Stimulated activated CD8-positive, alpha-beta memory T cell treated with anti-CD3 and anti-CD28 coated beads, Interleukin-12 subunit alpha, Interleukin-12 subunit beta, amount 100 ng/mL, for 1 hour (primary cell): ENCODE measurements at places on chromosomes 16 and 17.

DNA sequence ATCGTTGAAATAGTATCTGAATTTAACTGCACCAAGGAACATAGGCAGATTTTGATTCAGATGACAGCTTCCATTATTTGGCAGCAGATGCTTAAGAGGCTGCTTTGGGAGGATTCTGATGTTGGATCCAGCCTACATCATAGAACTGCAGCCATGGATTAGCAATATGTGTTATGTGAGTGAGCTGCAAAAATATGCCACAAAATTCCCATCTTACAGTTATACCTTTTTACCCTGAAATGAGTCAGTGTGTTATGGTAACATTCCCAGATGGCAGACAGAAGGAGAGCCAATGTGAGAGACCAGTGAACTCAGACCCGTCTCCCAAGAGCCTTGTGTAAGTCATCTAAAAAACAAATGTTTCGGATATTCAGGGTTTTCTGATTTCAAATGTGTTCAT, 206.1 kb downstream of the CDH13 start:
- DNase-seq: no peak

- DNase-seq: no peak
Observed at GRCh38 chr17:73293480-73293911, 18.3 kb downstream of the CDC42EP4 start.

GRCh38 chr17:80002690-80003490, 32.8 kb downstream of the TBC1D16 start:
- DNase-seq: no peak

DNA sequence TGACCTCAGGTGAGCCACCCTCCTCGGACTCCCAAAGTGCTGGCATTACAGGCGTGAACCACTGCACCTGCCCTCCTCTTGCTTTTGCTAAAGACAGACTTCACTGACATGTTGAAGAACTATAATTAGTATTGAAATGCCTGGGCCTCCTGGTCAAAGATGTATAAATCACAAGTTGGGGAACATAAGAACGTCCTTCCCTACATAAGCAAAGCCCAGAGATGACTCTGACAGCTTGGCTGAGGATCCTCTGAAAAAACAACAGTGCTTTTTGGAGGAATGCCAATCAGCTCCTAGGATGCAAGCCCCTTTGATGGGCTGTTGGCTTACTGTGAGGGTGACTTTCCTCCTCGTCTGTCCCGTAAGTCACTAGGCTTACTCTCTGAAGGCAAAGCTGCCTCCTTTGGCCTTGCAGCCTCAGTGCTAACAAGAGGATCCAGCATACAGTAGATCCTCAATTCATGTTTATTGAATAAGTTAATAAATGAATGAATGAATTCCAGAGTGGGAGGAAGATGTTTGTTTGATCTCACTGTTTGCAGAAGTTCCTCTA, 6.3 kb downstream of the APOH start:
- DNase-seq: no peak

GRCh38 chr16:18959031-18959505, 24.7 kb upstream of the TMC7 start:
- no peak for DNase-seq

GRCh38 chr17:7631398-7632380, 1.8 kb downstream of the SHBG start:
- no peak for DNase-seq

GRCh38 chr16:87895641-87896141, 26.4 kb upstream of the SLC7A5 start:
- peak; percentile 51 for DNase-seq

GRCh38 chr17:39547713-39548478, 59.8 kb downstream of the NEUROD2 start:
- peak; percentile 69 for DNase-seq

DNA sequence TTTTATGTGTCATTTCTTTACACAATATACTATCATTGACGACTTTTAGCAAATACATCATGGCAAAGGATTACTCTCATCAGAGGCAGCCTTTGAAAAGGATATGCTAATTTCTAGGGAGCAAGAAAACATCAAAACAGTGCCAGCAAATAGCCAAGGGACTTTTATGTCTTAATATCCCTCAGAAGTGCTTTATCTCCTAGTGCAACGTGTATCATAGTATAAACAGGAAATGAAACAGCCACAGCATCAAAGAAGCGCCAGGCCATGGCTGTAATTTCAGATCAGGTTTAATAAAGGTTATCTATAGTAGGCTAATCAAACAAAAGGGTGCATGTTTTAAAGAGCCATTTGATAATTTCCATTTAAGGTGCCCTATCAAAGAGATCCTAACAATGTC, 159.9 kb downstream of the AXIN2 start:
- DNase-seq: no peak

GRCh38 chr17:60170835-60171752, 21.3 kb downstream of the CA4 start:
- DNase-seq: no peak

- DNase-seq: no peak
Observed at GRCh38 chr16:62562121-62562520, 525.9 kb upstream of the CDH8 start.

DNA sequence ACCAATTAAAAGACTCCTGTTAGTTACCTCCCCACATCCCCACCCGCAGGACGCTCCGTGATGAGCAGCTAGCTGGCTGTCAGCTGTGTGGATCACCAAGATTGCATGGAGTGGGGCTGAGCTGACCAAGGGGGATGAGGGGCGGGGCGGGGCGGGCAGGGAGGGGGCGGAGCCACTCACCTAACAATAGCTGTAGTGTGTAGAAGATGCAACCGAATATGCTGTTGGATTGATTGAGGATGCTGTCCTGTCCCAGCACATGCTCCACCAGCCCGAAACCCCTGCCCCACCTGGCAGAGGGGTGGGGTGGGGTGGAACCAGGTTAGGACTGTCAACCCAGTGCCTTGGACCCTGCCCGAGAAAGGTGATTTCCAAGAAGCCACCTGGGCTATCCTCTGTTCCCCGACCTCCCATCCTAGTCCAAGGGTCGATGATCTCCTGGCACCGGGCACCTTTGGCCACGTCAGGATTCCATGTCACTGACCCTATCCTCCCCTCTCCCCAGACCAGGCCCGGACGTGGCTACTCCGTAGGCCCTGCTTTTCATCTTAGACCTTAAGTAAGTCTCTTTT, 1.4 kb downstream of the VKORC1 start:
- DNase-seq: no peak

- DNase-seq: no peak
Observed at GRCh38 chr16:24955975-24956731, 59.0 kb downstream of the ARHGAP17 start.
